T follicular helper cell (primary cell): ENCODE measurements at places on chromosomes 16 and 17.
A peak's percentile ranks its signal among the peaks of the same experiment; 100 is the strongest.

DNA sequence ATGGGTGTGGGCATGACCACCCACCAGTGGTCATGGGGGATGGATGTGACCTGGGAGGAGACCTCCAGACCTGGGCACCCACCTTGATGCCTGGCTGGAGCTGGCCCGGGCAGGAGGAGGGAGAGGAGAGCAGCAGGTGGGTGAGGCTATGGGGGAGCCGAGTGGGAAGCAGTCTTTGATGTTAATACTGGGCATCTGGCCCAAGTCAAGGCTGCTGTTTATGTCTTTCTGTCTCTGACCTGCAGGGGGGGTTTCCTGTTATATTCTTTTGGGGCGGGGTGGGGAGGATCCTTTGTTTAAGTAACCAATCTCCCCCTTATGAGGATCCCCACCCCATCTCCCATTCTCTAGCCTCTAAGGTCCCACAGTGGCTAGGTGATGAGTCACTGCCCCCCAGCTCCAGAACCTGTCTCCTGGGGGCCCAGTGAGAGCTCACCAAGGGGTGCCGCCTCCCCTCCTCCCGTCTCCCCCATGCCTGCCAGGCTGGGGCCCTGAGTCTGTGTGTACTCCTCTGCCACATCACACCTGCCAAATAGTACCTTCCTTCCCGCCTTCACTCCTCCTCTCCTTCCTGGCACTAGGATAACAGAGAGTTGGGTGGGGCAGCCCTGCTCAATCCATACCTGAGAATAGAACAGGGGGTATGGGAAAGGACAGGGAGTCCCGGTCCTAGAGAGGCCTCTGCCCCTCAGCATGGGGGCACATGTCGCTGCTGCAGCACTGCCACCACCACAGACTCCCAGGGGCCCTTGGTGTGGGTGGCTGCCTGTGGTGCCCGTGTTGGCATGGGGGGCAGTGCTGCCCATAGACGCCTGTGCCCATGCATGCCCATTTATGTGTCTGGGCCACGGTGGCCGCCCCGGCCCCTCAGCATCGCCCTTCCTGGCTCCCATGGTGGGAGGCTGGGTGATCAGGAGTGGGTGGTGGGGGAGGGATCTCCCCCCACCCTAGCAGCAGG lies 7.3 kb downstream of the THRA start:
- no peak for DNase-seq

DNA sequence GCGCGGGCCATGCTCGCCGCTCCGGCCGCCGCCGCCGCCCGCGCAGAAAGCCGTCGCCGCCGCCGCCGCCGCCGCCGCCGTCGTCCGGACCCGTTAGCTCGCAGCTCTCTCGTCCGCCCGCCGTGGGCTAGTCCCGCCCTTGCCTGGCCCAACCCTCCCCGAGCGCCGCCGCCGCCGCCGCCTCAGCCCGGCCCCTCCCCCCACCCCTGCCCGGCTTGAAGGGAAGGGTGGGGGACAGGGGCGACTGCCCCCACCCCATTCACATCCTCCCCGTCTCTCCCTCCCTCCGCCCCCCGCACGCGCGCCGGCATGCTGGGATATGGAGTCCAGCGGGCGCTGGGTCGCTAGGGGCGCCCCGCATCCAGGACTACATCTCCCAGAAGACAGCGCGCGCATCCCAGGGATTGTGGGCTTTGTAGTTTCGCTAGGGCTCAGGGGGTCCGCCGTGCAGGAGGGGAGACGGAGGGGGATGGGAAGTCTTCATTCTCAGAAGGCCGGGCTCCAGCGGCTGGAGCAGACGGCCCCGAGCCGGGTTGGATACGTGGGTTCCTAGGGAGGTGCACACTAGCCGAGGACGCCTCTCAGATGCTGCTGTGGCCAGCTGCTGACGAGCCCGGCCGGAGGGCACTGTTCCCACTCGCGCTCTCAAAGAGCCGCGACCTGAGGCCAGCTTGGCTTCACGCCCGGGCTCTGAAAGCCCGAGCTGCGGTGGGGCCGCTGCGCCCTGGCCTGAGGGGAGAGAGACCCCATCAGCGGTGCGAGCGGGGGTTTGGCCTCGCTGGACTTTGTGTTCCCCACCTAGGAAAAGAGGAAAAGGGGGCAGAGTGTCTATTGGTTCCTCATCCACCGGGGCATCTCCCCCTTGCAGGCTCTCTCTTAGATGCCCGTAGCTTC lies at the start of gene ST3GAL2:
Gene ST3GAL2, minus strand, starts transcription at position 132 of the 894 bp plus-strand sequence. CDS start 40,570 bp downstream, outside the sequence.
- DNase-seq = peak; percentile 89

GRCh38 chr16:11328172-11329070 lies 16.8 kb upstream of the RMI2 start:
- no peak for DNase-seq

- no peak for DNase-seq
Measured at GRCh38 chr16:15983898-15984297, 34.5 kb downstream of the ABCC1 start.

DNA sequence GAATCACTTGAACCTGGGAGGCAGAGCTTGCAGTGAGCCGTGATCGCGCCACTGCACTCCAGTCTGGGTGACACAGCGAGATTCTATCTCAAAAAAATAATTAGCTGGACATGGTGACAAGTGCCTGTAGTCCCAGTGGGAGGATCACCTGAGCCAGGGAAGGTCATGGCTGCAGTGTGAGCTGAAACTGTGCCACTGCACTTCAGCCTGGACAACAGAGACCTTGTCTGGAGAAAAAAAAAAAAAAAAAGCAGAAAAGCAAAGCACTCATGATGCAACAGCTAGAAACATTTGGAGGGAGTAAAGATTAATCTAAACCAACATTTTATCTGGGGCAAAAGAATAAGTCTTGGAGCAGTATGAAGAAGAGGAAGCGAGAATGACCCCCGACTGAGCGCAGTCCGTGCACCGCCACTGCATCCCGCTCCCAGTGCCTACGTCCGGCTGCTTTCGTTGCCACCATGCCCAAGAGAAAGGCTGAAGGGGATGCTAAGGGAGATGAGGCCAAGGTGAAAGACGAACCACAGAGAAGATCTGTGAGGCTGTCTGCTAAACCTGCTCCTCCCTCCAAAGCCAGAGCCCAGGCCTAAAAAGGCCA lies 8.2 kb downstream of the PRPSAP1 start:
- DNase-seq = no peak

- DNase-seq = no peak
Measured at GRCh38 chr16:30903002-30903401, 6.6 kb downstream of the CTF1 start.

DNA sequence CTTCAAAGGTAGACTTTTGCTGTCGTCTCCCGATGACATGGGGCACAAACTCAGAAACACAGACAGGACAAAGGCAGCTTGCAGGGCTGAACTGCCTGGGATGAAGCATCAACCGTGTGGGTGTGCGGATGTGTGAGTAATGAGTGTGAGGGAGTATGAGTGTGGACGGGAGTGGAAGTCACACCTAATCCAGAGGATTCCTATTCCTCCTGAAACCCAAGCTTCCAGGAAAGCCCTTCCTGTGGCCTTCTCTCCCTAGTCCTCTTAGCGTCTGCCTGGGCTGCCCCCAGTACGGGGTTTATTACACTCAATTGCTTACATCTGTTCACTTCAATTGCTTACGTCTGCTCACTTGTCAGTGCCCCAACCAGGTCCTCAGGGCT lies 2.3 kb upstream of the IL4R start:
- no peak for DNase-seq

DNA sequence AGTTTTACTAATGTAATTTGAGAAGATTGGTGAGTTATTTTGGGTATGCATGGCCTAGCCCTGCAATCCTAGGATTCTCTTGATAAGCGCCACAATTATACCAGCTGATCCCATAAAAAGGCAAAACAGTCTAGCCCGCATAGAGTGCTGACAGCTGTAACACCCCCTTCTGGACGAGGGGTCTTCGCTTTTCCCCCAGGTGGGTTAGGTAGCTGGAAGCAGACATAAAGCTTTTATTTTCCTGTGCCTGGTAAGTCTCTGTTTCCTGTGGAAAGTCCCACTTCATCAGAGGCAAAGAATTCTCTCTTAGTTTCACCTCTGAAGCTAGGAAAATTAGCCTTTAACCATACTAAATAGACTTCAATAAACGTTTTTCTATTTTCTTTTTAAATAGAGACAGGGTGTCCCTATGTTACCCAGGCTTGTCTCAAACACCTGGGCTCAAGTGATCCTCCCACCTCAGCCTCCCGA lies 108.3 kb downstream of the YPEL2 start:
- no peak for DNase-seq

GRCh38 chr17:39064819-39065218 lies 86.6 kb downstream of the PLXDC1 start:
- no peak for DNase-seq

GRCh38 chr17:54899721-54900456 lies 763 bp upstream of the TOM1L1 start:
- DNase-seq = no peak

DNA sequence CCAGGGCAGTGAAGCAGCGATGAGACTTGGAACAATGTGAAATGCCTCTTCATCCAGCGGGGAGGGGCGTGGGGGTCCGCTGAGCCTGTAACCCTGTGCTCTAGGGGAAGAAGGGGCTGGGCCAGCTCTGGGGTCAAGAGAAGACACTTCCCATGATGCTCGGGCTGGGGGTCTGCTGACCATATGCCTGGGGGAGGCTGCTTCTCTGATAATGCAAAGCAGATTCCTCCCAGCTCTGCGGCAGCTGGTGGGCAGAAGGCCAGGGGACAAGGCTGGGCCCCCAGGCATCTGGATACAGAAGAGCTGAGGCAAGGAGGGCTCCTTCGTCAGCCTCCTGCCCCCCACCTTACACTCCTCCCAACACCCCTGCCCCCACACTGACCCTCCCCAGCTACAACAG lies 24.7 kb downstream of the NGFR start:
- DNase-seq = no peak

GRCh38 chr17:31587462-31587861 lies 196.0 kb downstream of the RAB11FIP4 start:
- DNase-seq = no peak

- no peak for DNase-seq
Measured at GRCh38 chr16:67775273-67775672, 31.1 kb downstream of the RANBP10 start.

GRCh38 chr17:57902117-57902799 lies 52.4 kb upstream of the MRPS23 start:
- DNase-seq = no peak

- no peak for DNase-seq
Measured at GRCh38 chr17:56850591-56850990, 16.6 kb downstream of the DGKE start.

DNA sequence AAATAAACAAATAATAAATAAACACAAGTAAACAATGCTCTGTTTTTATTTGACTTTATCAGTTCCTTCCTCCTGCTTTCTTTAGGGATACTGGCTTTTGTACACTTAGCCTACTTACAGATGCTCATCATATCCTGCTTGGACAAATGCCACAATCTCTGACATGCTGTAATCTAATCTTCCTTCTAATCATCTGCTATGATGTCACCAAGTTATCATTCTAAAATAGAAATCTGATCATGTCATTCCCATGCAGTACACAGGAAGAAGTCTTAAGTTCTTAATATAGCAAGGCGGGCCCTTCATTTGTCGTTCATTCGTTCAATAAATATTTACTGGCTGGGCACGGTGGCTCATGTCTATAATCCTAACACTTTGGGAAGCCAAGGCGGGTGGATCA lies 9.1 kb upstream of the UBB start:
- DNase-seq = no peak

GRCh38 chr17:82569621-82570020 lies 50.1 kb downstream of the FOXK2 start:
- no peak for DNase-seq

DNA sequence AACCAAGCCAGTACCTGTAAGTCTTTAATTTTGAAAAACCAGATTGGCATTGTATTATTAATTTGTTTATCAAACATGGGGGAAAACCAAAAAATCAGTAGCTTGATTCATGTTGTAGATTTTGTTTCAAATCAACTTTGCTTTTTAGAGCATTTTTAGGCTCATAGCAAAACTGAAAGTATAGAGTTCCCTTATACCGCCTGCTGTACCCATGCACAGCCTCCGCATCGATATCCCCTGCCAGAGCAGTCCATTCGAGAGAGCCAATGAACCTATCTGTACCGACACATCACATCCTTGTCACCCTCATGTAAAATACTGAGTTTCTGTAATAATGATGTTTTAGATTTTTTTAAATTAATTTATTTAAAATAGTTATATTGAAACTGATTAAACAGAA lies 16.2 kb upstream of the MRC2 start:
- no peak for DNase-seq

GRCh38 chr16:57735755-57736418 lies at the start of gene KATNB1:
KATNB1 (plus strand) TSS chr16:57735770; CDS start chr16:57737244, 1,474 bp downstream.
- DNase-seq = no peak

GRCh38 chr17:59378675-59379074 lies 47.2 kb downstream of the YPEL2 start:
- DNase-seq = no peak

GRCh38 chr16:75745242-75745641 lies 19.0 kb upstream of the CPHXL start:
- DNase-seq = no peak

DNA sequence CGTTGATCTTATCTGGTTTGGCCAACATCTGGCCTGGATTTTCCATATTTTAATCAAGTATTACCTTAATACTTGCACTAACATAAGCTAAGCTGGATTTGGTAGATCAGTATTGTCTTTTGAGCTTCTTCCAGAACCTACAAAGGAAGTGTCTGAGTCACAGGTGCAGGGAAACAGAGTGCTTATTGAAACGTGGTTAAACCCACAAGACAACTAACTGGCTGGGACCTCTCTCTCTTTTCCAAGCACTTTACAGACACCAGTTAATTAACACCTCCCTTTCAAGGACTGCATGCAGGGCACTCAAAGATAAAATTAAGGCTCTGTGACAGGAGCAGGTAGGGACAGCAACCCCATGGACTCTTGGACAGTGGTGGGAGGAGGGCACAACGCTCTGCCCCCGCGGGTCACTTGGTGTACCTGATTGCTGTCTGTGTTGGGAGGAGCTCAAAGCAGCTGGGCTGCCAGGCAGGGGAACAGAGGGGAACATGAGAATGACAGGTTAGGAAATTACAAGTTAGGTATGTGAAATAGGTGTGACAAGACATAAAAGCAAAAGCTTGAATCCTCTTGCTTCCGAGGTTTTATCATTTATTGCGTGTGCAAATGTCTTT lies 133.7 kb upstream of the MON1B start:
- no peak for DNase-seq

DNA sequence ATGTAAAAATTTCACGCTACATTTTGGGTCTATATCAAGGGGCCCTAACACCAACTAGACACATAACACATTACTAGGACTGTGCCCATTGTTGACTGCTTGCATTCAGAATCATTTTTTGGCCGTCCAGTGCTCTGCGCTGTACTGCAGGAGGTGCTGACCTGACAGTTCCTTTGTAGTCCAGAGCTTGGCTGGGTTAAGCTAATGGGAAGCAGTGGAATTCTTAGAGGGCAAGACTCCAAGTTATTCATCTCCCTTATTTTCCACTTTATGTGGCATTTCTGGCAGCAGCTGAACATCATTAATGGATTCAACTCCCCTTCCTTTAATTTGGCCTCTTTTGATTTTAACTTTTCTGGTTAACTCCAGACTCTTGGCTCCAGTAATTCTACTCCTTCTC lies 351.7 kb downstream of the CDH8 start:
- DNase-seq = no peak
